Testis (tissue), 5 donors: ENCODE measurements at places on chromosomes 5 and 9.
A peak's percentile ranks its signal among the peaks of the same experiment; 100 is the strongest.

DNA sequence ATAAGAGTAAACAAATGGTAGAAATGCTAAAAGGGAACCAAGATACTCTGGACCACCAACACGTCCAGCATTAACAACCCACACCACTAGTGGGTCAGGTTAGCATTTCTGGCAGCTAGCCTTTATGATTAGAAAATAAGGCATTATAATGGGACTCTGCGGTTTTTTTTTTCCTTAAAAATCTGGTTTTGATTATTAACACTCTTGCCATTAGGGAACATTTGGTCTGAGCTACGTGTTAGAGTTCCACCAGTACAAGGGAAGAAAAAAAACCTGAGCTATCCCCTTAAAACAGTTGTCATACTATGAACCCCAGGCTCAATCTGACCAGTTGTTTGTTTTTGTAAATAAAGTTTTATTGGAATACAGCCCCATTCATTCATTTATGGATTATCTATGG is 110.4 kb downstream of the NTRK2 start:
- DNase-seq = no peak

GRCh38 chr5:6473284-6473683 is 24.6 kb downstream of the UBE2QL1 start:
- DNase-seq = no peak

- no peak for DNase-seq
Observed at GRCh38 chr5:79111960-79112702, 522 bp downstream of the BHMT start.

DNA sequence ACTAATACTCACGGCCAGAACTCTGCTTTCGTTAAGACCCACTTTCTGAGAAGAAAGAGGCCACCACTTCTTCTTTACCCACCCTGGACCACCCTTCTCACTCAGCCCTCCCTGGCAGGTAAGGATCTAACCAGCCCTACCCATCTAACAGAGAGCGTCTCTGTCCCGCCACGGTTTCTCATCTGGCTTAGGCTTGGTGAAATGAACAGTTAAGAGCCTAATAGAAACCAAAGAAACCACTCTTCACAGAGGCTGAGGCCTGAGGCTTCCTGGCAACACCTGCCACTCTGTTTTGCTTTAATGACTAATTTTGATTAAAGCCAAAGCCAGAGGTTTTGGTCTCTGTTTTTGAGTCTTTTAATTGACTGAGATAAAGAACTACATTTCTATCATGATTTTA is 354.1 kb upstream of the SLC30A5 start:
- DNase-seq = no peak

DNA sequence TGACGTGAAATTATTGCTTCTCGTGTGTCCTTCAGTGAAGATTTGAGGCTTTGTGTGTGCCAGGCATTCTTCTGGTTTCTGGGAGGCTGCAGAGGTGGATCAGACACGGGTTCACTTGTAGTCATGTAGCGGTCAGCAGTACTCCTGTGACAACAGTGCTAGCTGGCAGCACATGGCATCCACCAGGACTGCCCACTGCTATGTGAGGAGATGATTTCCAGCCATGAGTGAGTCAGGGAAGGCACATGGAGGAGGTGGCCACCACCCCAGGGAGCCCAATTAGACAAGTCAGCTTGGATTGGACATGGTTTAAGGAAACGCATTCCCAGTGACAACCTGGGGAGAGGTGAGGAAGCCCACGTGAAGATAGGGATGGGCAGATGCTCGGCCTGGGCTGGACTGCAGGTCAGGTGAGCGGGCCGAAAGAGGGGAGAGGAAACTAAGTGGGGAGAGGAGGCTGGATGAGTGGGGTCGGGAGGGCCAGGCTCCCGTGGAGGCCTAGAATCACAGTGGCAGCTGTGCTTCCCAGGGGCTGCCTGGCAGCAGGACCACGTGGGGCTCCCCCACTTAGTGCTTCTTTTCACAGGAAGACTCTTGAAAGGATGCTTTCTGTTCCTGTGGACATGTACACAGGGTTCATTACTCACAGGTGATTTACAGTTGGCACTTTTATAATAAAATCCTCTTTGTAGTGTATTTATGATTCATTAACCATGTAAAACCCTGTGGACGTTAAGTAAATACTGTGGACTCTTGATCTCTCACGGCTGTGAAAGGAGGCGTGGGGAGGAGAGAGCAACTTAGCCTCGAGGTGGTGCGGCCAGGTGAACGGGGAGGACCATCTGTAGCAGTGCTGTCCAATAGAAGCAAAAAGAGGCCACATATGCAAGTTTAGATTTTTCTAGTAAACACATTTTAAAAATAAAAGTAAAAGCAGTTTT is 80.0 kb upstream of the OTULINL start:
- DNase-seq = no peak

GRCh38 chr5:59921816-59922215 is 28.3 kb upstream of the PDE4D start:
- DNase-seq = no peak

- peak; percentile 62 for DNase-seq
Observed at GRCh38 chr5:95842854-95843544, 20.5 kb upstream of the GLRX start.

DNA sequence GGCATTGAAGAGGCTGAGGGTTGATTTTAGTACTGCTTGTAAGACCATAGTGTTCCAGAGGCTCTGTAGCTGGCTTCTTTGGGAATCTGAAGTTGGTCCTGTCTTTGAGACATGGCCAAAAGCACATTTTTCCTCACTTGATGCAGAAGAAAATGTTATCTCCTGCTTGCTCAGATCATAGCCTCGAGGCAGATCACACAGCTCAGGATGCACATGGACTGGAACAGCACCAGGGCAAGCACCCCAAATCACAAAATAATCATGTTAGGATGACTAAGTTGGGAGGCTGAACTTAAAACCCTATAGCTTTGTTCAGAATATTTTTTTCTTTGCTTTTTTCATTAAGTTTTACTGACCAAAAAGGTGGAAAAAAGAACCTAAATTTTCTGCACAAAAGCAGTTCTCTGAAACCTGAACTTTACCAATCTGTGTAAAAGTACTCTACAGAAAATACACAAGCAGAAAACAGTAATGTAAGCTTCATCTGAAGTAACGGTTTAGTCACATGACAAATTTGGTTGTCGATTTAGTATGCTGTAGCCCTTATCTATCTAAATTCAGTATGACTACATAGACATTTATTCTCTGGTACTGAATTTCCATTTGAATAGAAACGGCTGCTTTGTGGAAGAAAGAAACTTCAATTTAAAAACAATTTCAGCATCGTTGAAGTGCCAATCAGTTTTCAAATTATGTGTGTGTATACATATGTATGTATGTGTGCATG is 3.4 kb downstream of the KLHL9 start:
- no peak for DNase-seq

DNA sequence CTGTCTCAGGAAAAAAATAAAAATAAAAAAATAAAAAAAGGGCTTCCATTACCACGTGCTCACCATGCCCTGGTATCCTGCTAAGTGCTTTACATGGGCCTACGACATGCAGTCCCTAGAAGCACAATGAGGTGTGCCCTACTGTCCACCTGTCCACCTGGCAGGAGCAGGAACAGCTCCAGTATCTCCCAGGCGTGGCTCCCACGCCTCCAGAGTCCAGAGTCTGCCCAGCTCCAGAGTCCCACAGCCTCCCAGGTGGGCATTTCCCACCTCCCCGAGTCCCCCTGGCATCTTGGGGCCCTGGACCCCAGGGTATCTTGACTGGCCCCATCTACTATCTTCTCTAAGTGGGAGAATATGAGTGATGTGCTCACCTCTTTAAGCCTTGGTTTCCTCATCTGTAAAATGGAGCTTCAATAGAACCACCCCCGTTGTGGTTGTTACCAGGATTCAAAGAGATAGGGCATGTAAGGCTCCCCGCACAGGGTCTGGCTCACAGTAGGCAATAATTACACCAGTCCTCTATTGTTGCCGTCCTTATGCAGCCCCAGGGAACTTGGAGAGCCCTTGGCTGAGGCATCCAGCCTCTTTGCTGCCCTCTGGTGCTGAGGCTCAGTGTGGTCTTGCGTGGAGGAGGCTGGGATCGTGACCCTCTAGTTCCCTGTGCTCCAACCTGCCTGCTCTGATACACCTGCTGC is 8.9 kb downstream of the CXCL14 start:
- DNase-seq = peak; percentile 50

- no peak for DNase-seq
Observed at GRCh38 chr9:3534614-3535404, 9.0 kb upstream of the RFX3 start.

DNA sequence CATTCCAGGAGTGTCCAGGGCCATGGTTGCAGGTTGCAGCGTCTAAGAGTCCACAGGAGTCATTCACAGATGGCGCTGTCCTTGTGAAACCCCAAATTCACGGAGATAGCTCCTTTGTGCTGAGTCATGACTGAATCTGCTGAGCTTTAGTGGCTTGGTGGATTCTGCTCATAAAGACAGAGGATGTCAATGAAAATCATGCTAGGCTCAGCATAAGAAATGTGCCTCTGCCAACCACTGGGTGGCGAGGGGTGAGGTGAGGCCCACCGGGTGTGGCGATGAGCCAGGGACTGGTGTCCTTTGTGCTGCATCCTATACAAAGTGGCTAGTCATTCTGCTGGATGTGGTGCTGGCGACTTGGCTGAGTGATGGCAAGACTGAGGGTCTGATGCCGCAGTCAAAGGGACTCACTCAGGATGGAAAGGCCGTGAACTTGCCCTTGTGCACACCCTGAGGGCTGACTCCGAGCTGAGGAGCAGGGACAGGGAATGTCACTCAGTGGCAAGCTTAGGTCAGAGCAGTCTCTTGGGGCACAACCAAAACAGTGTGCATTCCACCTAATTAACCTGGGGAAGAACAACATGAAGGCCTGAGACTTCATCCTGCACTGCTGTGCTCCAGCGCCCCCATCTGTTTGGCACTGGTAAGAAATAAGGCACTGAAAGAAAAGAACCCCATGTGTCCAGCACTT is 71.5 kb downstream of the DAP start:
- peak; percentile 29 for DNase-seq

DNA sequence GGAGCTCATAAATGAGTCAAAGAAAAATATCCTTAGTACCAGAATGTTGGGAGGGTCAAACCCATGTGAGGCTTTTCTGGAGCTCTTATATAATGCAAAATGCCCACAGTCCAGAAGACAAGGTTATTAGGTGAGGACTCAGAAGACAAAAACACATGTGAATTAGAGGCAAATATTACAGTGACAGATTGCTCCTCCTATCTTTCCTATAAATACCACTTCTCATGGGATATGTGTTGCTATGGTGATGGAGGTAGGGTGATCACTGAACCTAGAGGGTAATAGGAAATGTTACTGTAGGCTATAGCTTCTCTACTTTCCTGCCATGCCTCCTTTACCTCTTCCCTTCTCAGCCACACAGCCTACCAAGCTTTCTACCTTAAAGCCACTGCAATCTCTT is 264.6 kb downstream of the SEC61B start:
- DNase-seq = no peak

- no peak for DNase-seq
Observed at GRCh38 chr5:100800562-100800961, 102.5 kb downstream of the ST8SIA4 start.

DNA sequence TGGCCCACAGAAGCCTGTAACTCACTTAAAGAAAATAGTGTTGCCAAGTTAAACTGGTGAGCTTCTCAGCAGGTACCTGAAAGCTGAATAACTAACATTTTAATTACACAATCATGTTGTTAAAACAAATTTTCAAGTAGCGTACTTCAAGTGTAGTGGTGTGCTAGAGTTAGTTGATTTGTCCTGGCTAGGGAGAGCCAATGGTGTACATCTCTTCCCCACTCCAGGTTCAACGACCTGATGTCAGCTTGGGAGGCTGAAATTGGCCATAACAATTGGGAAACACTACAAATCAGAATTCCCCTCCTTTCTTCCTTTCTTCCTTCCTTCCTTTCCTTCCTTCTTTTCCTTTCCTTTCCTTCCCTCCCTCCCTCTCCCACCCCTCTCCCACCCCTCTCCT is 295.3 kb upstream of the SLC24A2 start:
- no peak for DNase-seq

- DNase-seq = no peak
Observed at GRCh38 chr5:130868186-130868840, 296.7 kb downstream of the HINT1 start.

GRCh38 chr5:36496471-36496870 is 109.9 kb upstream of the SLC1A3 start:
- no peak for DNase-seq

GRCh38 chr9:107847978-107848964 is 358.7 kb upstream of the KLF4 start:
- no peak for DNase-seq

DNA sequence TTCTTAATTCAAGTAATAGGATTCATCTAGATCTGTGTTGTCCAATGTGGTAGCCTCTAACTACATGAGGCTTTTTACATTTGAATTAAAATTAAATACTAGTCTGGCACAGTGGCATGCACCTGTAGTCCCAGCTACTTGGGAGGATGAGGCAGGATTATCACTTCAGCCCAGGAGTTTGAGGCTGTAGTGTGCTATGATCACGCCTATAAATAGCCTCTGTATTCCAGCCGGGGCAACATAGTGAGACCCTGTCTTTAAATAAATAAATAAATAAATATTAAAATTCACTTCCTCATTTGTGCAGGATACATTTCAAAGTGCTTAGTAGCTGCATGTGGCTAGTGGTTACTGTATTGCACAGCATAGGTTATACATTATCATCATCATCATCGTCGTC is 91.8 kb downstream of the UBE2R2 start:
- no peak for DNase-seq

DNA sequence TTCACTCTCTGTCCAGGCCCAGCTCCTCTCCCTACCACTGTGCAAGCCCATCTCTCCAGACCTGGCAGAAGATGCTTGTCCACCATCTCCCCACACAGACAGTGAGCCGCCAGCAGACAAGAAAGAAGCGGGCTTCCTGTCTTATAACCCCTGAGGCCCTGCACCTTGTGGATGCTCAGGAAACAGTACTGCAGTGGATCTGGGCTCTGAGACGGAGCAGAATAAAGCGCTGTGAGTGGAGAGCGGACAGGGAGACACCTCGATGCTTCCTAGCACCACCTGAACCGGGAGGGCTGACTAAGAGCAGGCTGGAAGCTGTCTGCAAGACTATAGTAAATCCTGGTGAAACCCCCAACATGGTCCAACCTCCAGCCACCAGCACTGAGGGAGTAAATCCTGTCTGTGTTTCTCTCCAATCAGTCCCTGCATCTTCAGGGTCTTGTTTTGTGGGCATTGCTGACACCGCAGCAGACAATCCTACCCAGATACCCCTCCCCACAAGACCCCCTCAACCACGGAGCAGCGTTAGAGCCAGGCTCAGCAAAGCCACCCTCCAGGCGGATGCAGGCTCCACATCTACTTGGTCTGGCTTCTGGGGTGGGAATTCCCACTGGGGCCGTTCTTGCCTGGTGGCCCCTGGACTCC is 18.7 kb downstream of the ORM2 start:
- no peak for DNase-seq
